Lower lobe of right lung (tissue), 2 donors: ENCODE measurements at places on chromosomes 12 and 14. TPM values are rescaled to one million over a fixed set of nuclear protein-coding genes. Genes with fewer than 3 reads are reported as not detected.

MYH6 gene
- total RNA-seq: 0.62 TPM

ASB2 gene
- total RNA-seq: 2.4 TPM

RFLNA gene
- 0.50 TPM for total RNA-seq

PIANP gene
- total RNA-seq: 0.18 TPM

ITGA7 gene
- total RNA-seq: 17.5 TPM

CISTR gene
- not detected for total RNA-seq

PRPH gene
- 1.0 TPM for total RNA-seq
